ENCODE measurements at places on chromosomes 5 and 9.

GRCh38 chr5:157613385-157614245, 38.0 kb upstream of the ADAM19 start:
- no peak for DNase-seq

DNA sequence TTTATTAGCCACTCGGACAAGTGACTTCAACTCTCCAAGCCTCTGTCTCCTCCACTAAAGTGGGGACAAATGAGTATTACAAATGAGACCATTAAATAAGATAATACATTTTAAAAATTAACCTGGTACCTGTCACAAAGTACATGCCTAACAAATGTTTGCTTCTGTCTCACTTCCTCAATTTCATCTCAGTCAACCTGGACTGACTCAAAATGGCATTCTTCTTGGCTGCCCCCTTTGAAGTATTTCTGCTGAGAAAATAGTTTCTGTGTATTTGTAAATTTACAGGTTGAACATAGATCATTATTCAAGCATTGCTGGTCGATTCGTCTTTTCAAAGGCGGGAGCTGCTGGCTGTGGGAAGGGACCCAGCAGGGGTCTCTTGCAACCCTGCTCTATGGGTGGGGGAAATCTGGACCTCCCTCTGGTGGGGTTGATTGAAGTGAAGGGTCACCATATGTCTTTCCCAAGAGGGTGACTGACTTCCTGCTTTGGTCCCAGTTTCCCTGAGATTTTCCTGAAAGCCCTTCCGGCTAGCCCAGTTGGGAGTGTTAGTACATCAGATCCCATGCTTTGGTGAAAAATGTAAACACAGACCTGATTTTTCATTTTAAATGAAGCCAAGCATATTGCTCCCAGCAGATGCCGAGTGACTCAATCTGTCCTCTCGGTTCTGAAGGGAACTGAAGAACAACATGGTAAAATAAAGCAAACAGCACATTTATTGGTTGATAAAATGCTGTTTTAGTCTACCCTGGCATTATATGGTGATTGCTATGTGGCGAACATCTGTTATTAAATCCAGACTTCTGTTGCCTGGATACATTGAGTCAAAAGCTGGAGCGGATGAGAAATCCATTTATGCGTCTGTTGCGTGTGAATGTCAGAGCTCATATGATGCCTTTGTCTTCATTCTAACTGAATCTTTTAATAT, 73.0 kb downstream of the KCNIP1 start:
- no peak for DNase-seq

- no peak for DNase-seq
Measured at GRCh38 chr5:34467436-34467835, 188.7 kb upstream of the RAI14 start.

GRCh38 chr5:102863764-102864560, 108.9 kb downstream of the PAM start:
- DNase-seq: no peak

- no peak for DNase-seq
Measured at GRCh38 chr5:139392324-139392677, 2.6 kb upstream of the MZB1 start.

DNA sequence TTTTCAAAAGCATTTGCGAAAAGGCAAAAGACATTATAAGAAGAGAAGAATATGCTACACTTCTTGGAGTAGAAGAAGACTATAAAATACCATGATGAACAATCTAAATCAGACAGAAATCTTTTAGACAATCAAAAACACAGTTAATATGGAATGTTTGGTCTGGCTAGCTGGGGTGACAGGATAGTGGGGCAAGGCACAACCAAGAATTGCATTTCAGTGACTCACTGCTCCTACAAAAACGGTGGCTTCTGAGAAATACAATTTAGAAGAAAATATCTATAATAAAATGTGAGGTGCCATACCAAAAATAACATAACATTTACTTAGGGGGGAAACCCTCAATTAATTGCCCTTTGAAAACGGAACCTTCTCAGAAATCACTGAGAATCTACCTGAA, 363.4 kb downstream of the NPR3 start:
- DNase-seq: no peak

- DNase-seq: no peak
Measured at GRCh38 chr5:133403741-133404364, 208.5 kb downstream of the FSTL4 start.

All from NCI-H226 (cell line).